ENCODE measurements at places on chromosomes 12 and 14. TPM values are rescaled to one million over a fixed set of nuclear protein-coding genes. Genes with fewer than 3 reads are reported as not detected.

Gene C12orf54
- total RNA-seq, result not detected

GRCh38 chr14:58537004-58537403 is 100.8 kb upstream of the DACT1 start:
- H3K4me3 ChIP-seq, result no peak overlapping the region
- no peaks in the 10 kb centered on the region for H3K27me3 ChIP-seq
- no peak for DNase-seq
- peak overlapping the region; percentile 51 for H3K27ac ChIP-seq
- H3K36me3 ChIP-seq, result no peaks in the 10 kb centered on the region

- H3K27me3 ChIP-seq, result no peaks in the 10 kb centered on the region
- no peaks in the 10 kb centered on the region for H3K36me3 ChIP-seq
- peak overlapping the region; percentile 75 for H3K4me3 ChIP-seq
Measured at GRCh38 chr12:116508145-116509121, 50.7 kb upstream of the MAP1LC3B2 start.

DNA sequence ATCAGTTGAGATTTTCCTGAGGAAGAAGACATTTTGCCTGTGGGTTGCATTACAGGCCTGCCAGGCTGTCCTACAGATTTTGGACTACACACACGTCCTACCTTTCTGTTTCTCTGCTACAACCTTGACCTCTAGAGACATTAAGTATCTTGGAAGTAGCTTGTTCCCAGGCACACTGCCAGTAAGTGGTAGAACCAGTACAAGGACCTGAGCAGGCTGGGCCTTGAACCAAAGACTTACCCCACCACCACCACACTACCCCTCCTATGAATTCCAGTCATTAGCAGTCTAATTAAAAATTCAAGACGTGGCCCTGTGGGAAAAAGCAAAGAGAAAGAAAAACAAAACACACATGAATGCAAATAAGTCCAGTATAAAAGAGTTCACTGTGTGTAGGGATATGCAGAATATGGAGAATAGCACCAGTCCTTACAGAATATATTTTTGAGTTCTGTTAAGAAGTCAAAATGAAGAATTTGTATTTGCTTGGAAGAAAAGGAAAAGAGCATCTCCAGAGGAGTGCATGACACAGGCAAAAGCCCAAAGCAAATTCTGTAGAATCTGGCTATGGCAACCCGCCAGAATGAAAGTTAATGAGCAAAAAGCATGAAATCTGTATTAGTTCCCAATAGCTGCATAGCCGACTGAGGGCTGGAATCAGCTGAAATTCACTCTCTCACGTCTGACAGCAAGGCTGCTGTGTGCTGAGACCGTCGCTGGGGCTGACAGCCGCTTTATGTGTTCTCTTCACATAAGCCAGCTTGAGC is 74.3 kb upstream of the ST8SIA1 start:
- peaks cover 17% of the 10 kb centered on the region for H3K4me1 ChIP-seq
- peaks cover 3% of the 10 kb centered on the region for H3K36me3 ChIP-seq
- peak overlapping the region; percentile 54 for H3K4me3 ChIP-seq
- DNase-seq, result no peak
- peak overlapping the region; percentile 90 for H3K27ac ChIP-seq
- no peaks in the 10 kb centered on the region for H3K27me3 ChIP-seq

DNA sequence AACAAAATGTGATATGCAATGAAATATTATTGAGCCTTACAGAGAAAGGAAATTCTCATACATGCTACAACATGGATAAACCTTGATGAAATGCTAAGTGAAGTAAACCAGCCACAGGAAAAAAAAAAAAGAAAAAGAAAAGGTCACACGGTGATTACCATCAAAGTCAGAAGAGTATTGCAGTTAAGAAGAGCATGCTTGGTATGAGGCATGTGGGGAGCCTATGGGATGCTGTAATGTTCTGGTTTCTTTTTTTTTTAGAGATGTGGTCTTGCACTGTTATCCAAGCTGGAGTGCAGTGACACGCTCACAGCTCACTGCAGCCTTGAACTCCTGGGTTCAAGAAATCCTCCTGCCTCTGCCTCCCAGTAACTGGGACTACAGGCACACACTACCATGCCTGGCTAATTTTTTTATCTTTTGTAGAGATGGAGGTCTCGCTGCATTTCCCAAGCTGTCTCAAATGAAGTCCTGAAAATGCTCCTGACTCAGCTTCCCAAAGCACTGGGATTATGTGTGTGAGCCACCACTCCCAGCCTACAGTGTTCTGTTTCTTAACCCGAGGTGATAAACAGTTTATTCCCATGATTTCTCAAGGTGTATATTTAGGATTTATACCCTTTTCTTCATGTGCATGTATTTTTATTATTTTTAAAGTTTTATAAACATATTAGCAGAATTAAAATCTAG is 96.2 kb downstream of the SEC23A start:
- no peak for DNase-seq
- H3K4me3 ChIP-seq, result no peak overlapping the region
- no peaks in the 10 kb centered on the region for H3K4me1 ChIP-seq
- H3K27me3 ChIP-seq, result no peaks in the 10 kb centered on the region
- no peaks in the 10 kb centered on the region for H3K36me3 ChIP-seq
- no peak overlapping the region for H3K27ac ChIP-seq

DNA sequence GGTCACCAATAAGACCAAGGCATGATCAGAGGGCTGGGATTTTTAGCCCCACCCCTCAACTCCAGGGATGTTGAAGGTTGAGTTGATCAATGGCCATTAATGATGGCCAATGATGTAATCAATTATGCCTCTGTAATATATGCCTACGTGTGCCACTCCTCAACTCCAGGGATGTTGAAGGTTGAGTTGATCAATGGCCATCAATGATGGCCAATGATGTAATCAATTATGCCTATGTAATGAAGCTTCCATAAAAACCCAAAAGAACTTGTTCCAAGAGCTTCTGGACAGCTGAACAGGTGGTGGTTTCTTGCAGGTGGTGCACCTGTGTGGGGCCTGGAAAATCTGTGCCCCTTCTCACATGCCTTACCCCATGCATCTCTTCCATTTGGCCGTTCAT is 33.2 kb downstream of the KLRG1 start:
- no peak overlapping the region for H3K4me3 ChIP-seq
- DNase-seq, result no peak
- peaks cover 5% of the 10 kb centered on the region for H3K4me1 ChIP-seq
- H3K27ac ChIP-seq, result no peak overlapping the region
- no peaks in the 10 kb centered on the region for H3K27me3 ChIP-seq
- peaks cover 13% of the 10 kb centered on the region for H3K36me3 ChIP-seq

- H3K36me3 ChIP-seq, result no peaks in the 10 kb centered on the region
- H3K27ac ChIP-seq, result no peak overlapping the region
- no peak for DNase-seq
Measured at GRCh38 chr14:60311417-60311816, 62.4 kb downstream of the PPM1A start.

DNA sequence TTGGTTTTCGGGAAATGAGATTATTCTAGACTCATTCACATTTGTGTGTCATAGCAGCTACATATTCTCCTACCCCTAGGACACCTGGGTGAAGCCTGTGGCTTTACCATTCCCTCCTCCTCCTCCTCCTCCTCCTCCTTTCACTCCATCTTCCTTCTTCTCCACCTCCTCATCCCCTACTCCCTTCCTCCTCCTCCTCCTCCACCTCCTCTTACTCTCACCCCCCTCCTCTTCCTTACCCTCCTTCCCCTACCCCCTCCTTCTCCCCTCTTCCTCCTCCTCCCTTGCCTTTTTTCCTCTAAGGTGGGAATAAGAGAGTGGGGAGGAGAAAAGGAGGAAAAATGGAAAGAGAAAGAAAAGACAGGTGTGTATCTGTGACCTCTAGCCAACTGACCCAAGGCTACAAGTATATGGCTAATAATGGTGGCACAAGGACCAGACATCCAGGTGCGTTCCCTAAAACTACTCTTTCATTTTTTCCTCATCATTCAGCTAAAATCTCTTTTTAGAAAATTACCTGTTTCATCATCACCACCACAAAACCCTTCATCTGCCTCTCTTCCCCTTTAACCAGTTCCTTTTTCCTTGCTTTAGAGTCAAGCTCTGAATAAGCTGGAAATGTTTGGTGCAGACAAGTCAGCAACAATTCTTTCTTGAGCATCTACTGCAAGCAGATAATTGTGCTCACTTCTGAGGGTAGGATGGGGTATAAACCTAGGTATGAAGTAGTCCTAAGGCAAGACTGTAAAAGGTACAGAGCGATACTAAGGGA is 149.8 kb upstream of the FOXN3 start:
- peaks cover 5% of the 10 kb centered on the region for H3K36me3 ChIP-seq
- no peaks in the 10 kb centered on the region for H3K27me3 ChIP-seq
- peak overlapping the region; percentile 20 for H3K27ac ChIP-seq
- peaks cover 44% of the 10 kb centered on the region for H3K4me1 ChIP-seq

Gene SLC22A17
- total RNA-seq, result 8.6 TPM

DNA sequence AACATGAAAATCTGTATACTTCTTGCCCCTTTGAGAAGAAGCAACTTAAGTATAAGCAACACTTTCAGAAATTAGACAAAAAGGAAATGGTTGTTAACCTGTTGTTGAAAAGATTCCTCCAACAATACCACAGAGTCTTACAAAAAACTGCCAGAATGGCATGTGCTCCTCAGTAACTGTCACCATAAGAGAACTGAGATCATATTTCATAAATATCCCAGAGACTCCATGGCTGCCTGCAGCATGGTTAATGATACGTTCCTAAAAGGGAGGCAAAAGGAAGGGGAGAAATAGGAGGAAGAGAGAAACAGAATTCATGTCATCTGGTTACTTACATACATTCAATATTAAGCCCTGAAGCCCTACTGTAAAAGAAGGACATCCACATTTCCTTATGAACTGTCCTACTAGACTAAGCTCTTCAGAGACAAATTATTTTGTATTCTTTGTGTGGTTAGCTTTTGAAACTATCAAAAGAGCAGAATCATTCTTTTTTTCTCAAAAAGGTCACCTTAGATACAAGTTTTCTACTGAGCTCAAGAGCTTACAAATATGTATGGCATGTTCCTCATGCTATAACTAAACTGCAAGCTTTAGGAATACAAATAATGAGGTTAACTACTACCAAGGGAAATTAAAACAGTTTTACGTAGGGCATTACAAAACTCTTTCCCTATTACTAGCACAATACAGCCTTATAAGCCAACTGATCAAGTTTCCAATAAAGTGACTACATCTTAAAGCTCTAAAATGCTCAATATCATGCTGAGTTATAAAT is 37.8 kb downstream of the ERGIC2 start:
- peaks cover 2% of the 10 kb centered on the region for H3K36me3 ChIP-seq
- H3K4me1 ChIP-seq, result peaks cover 8% of the 10 kb centered on the region
- H3K27me3 ChIP-seq, result no peaks in the 10 kb centered on the region
- peak overlapping the region; percentile 0 for H3K27ac ChIP-seq

DNA sequence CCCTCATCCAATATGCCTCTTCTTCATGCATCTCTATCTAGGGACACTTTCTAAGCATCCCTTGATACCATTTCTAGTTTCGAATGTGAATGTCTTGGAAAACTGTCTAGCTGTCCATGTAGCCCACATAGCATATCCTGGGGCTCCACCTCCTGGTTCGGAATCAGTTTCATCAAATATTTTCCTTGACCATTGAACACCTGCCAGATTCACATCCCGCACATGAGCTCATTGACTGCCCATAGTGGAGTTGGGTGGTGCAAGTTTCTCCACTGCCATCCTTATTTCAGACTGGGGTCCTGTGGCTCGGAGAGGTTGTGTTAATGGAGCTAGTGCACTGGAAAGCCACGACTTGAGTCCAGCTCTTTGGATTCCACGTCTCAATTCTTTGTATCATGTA is 58.6 kb upstream of the TMEM263 start:
- no peak for DNase-seq
- no peak overlapping the region for H3K27ac ChIP-seq
- H3K36me3 ChIP-seq, result no peaks in the 10 kb centered on the region
- peaks cover 15% of the 10 kb centered on the region for H3K27me3 ChIP-seq
- H3K4me3 ChIP-seq, result no peak overlapping the region
- peaks cover 13% of the 10 kb centered on the region for H3K4me1 ChIP-seq

GRCh38 chr12:30100741-30101140 is 317.0 kb upstream of the TMTC1 start:
- no peaks in the 10 kb centered on the region for H3K4me1 ChIP-seq
- H3K36me3 ChIP-seq, result no peaks in the 10 kb centered on the region
- no peak for DNase-seq
- no peaks in the 10 kb centered on the region for H3K27me3 ChIP-seq

DNA sequence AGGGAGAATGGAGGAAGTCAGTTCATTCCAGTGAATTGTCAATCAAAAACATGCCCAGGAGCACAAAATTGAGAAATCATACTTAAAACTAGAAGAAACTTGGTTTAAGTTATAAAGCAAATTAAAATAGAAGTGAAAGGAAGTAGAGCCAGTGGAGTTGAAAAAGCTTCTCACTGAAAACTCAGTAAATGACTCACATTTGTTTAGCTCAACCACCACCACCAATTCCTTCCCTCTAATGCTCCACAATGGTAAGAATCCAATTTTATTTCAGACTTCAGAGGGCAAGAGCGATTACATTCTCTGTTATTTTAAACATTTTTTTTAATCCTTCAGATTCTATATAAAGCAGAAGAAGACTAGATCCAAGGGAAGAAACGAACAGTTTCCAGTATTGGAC is 19.4 kb downstream of the UTP20 start:
- H3K27me3 ChIP-seq, result no peaks in the 10 kb centered on the region
- peak overlapping the region; percentile 81 for H3K27ac ChIP-seq
- H3K4me1 ChIP-seq, result no peaks in the 10 kb centered on the region
- DNase-seq, result no peak
- H3K36me3 ChIP-seq, result peaks cover 21% of the 10 kb centered on the region

Gene WNK1
- total RNA-seq, result 177 TPM

DNA sequence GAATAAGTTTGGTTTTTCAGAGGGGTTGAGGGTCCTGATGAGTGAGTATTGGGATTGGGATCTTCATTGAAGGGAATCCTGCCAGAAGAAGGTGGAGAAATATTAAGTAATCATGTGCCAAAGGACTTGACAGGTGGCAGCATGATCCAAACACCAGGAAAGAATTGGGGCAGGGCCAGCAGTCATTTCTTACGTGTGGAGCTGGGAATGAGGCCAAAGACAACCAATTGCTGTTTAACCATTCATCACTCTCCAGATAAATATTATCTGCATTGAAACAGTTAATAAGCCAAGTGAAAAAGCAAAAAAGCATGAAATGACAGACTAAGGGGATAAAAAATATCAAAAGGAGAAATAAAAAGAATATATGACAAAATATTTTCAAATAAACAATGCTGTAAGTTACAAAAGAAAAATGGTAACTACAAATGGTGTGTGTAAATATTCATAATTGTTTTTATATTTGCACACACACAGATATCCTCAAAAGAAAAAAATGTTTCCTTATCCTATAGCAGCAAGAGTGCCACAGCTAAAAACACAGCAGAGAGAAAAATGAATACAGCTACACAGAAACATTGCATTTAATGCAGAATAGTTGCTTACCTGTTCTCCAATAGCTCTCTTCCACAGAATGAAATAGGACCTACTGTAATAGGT is 26.2 kb downstream of the C2CD5 start:
- H3K36me3 ChIP-seq, result peaks cover 3% of the 10 kb centered on the region
- no peaks in the 10 kb centered on the region for H3K27me3 ChIP-seq
- no peak for DNase-seq
- no peaks in the 10 kb centered on the region for H3K4me1 ChIP-seq
- H3K27ac ChIP-seq, result no peak overlapping the region

Gene TSHR
- total RNA-seq, result not detected

Gene TRHDE
- total RNA-seq, result not detected
